ENCODE measurements at places on chromosomes 4 and X.

GRCh38 chr4:60133375-60133774 is 1066.8 kb upstream of the ADGRL3 start:
- no peak for DNase-seq

DNA sequence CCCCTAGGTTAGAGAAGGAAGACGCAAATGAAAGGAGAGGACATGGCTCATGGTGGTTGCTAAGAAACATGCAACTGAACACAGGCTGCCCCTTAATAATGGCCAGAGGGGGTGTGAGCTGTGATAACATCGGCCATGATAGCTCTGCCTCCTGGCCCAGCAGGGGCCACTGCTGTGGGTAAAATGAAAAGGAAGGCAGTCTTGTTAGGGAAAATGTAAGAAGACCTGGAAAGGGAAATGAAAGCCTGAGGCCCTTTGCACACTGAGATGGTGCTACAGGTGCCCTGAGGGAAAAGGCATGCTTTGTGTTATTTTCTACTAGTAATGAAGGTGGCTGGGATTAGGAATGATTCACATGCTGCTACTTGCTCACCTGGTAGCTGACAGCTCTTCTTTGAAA is 123.6 kb upstream of the MID1 start:
- no peak for DNase-seq

DNA sequence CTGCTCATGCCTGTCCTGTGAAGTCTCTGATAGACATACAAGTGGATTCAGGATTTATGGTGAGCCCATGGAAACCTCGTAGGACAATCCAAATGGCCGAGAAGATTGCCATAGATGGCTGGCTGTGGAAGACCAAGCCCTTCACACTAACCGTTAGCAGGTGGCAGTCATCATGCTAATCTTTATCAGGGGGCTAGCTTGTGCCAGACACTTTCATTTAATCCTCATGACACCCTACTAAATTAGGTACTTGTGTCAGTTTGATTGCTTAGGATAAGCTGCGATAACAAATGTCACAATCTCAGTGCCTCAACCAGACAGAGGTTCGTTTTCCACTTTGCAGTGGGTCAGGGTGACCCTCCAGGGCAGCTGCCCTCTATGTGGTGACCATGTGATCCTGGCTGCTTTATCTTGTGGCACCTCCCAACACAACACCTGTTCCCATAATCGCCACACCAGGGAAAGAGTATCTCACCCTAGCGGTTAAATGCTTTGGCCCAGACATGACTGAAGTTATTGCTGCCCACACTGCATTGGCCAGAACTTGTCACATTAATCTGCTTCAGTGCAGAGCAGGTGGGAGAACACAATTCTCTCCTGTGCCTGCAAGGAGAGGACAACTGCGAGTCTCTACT is 60.8 kb downstream of the REPS2 start:
- peak; percentile 41 for DNase-seq

DNA sequence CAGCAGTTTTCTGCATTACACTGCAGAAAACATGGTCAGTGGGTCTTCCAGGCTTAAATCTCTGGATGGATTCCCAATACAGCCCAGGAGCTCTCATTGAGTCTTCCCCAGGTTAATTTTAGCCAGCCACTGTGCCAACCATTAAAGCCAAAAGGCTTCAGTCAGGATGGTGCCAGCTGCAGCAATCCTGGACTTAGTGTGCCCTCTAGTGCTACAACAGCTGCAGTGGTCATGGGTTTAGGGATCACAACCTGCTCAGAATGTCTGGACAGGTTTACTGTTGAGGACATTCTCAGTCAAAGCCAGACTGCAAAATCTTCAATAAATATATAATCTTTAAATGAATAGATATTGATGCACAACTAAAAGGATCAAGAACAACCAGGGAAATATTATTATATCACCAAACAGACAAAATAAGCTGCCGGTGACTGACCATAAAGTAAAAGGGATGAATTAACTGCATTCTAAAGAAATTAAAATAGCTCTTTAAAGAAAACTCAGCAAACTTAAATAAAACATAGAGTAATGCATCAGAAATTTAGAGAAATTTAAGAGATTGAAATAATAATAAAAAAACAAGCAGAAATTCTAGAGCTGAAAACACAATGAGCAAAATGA is 639.9 kb downstream of the SPOCK3 start:
- DNase-seq = peak; percentile 59

DNA sequence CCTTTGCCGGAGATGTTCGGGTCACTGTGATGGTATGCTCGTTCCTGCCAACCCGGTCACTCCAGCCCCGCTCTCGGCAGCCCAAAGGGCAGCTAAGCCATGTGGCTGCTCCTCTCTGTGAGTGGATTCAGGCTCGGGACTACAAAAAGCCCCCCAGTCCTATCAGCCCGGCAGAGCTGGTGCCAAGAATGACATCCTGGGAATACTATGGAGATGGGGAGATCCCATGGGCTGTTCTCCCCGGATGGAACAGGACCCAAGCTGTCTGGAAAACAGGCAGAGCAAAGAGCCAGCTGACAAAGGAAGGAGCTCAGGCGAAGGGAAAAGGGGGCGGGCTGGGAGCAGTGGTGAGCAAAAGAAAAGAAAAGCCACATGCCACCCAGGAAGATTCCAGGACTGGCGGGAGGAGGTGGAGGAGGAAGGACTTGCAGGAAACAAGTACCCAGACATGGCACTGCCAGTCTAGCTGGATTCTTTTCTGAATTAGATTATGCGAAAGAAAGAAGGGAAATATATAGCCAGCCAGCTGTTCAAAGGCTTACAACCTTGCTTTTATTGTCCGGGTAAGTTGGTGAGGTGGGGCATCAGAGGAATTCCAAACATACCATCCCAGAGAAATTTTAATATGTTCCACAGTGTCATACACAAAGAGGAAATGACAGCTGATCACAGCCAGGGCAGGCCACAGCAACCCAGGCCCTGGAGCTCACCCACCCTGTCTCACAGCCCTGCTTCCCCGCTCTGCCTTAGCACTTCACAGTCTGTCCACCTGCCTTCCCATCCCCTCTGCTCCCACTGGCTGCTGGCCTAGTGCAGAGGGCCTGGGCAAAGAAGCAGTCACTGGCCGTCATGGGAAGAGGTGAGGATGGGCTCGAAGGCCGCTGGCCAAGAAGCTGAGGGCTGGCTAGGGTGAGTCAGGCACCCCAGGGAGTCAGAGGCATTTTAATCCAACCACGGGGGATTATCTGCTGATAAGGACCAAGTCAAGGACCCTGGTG is 3.4 kb downstream of the NDP start:
- DNase-seq = peak; percentile 52

- peak; percentile 73 for DNase-seq
These were observed 23.7 kb downstream of the RWDD4 start for GRCh38 chr4:183635321-183635720.

GRCh38 chr4:4593596-4594284 is 51.9 kb upstream of the STX18 start:
- DNase-seq = no peak

DNA sequence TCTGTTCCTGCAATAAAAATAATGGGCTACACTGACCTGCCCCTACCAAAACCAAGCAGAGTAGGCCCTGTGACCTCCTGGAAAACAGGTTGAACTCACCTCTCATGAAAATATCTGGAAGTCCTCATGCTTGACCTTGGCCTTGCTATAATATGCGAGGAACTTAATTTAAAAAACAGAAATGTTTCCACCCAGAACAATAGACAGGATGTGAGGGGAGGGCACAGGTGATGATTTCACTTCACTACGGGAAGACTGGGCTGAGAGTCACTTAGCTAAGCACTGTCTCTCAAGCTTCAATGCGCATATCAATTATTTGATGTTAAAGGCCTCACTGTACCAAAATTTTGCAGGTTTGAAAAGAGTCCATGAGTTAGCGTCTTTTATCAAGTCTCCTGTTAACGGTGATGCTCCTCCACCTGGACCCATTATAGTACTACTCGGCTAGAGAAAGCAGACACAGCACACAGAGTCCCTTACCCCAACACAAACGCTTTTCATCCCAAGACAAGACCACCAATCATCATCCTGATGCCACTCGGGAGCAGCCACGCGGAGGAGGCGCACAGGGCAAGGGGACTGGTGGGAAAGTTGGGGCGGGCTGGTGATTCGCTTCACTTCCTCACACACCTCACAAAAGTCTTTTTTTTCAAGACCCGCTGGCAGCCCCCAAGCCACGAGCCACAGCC is 25.9 kb downstream of the ZNF721 start:
- DNase-seq = no peak

- no peak for DNase-seq
These were observed 252.6 kb downstream of the TMEM47 start for GRCh38 chrX:34404386-34405070.

DNA sequence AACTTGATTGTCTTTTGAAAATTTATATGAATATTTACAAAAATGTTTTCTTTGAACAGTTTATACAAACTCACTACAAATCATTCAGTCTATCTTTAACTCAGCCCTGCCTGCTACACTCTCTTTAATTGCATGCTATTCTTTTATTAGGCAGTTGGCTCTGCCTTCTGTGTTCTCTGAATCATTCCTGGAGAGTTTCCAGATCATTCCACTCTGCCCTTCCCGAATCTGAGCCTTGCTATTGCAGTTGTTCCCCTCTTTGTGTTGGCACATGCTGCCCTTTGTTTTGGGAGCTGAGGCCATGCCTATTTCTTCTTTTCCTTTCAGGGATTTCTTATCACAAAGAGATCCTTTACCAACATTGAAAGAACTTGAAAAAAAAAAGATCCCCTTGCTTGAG is 8.7 kb upstream of the TECRL start:
- DNase-seq = peak; percentile 5

GRCh38 chr4:142230991-142231390 is 594.6 kb downstream of the IL15 start:
- DNase-seq = no peak

GRCh38 chrX:49073601-49074575 is at the start of gene PRAF2:
Gene PRAF2 (minus strand): TSS chrX:49074002. CDS start chrX:49073987, 15 bp downstream.
- peak; percentile 93 for DNase-seq

DNA sequence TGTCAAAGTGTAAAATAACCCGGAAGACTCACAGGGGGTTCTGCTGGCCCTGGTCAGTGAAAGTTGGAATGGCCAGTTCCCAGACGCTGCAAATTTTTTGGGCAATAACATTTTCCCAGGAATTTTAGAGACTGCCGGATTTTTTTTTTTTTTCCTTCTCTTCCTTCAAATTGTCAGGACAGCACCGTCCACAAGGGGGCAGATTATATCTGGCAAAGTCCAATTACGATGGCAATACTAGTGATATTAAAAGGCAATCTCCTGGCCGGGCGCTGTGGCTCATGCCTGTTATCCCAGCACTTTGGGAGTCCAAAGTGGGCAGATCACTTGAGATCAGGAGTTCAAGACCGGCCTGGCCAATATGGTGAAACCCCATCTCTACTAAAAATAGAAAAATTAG is 20.5 kb downstream of the SLC25A5 start:
- peak; percentile 57 for DNase-seq

DNA sequence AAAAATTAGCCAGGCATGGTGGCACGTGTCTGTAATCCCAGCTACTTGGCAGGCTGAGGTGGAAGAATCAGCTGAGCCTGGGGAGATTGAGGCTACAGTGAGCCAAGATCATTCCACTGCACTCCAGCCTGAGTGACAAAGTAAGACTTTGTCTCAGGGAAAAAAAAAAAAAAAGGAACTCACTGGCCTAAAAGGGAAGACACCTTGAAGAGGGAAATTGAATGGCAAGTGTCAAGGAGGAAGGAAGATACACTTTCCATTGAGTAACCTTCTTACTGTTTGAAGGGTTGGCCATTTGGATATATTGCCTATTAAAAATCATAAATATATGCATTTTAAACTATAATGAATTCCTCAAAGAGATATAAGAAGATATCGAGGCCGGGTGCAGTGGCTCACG is 147.5 kb upstream of the FAM241A start:
- no peak for DNase-seq

- DNase-seq = no peak
These were observed 429.7 kb downstream of the MAPK10 start for GRCh38 chr4:85929961-85930665.

DNA sequence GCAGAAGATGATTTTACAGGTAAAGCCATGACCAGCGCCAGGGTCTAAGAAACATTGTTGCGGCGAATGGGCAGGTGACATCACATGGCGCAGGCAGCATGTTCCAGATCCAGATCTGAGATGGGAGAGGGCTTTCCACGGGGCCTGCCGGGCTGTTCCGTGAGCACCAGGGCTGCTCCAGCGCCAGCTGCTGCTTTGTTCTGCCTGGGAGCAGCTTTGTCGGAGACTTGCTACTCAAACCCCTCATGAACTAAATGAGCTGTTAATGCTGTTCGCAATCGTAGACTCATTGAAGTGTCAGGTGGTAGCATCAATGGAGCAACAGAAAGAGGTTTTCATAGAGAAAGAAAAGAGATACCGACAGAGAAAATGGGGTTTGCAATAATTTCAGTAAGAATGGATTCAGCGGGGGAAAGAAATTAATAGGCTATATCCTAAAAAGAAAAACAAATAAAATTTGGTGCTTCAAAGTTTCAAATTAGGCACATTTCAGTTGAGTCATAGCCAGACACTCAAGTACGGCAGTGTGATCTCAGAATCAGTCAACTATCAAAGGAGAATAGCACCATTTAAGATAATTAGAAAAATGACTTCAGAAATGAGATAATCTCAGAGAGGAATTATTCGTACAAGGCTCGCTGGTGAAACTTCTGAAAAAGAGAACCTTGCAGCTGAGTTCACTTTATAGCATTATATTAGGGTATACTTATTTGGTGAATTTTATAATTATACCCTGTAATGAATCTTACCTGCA is 23.9 kb downstream of the SORBS2 start:
- DNase-seq = no peak

- DNase-seq = no peak
These were observed 419.6 kb upstream of the LCORL start for GRCh38 chr4:18441203-18441590.

GRCh38 chr4:71941001-71941400 is 90.8 kb upstream of the NPFFR2 start:
- peak; percentile 14 for DNase-seq

- no peak for DNase-seq
These were observed 131.1 kb downstream of the HS3ST1 start for GRCh38 chr4:11297627-11298026.

- no peak for DNase-seq
These were observed 93.3 kb downstream of the TMEM47 start for GRCh38 chrX:34563804-34564203.

- DNase-seq = no peak
These were observed 171.9 kb downstream of the DCTD start for GRCh38 chr4:182745237-182745636.
